ENCODE measurements at places on chromosomes 6 and 20.
A peak's percentile ranks its signal among the peaks of the same experiment; 100 is the strongest.

DNA sequence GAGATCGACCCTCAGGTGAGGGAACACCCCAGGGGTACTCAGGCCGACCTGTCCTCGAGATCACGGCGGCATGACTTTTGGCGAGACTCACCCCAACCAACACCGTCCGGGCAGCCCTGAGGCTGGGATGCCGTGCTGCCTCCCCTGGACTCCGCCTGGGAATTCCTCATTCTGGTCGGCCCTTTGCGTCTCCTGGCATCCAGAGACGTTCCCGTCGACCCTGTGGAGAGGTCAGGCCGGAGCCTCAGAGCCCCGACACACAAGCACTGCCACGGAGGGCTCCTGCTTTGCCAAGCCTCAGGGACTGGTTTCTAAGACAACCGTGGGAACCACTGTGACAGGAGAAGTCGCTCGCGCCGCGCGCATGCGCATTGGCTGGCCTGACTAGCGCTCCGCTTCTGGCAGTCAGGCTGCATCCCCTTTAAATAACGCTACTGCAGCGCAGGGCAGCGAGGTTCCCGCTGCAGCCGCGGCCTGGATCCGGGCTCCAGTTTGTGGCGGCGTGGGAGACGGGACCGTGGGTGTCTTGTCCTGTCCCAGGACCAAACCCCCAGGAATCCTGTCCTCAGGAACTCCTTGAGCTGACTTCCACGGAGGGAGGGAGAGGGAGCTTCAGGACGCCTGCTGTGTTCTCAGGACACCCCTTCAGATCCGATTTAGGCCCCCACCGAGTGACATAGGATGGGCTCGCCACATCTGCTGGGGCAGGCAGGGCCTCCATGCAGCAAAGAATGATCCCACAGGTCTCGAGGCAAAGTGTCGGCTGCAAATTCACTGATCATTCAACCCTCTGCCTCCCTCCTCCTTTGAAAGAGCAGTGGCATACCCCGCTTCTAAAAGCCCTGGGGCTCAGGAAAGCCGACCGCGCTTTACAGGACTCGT is 163.2 kb upstream of the ZNF337 start:
- no peak for DNase-seq

GRCh38 chr6:115832786-115833185 is 227.9 kb downstream of the FRK start:
- DNase-seq: no peak

DNA sequence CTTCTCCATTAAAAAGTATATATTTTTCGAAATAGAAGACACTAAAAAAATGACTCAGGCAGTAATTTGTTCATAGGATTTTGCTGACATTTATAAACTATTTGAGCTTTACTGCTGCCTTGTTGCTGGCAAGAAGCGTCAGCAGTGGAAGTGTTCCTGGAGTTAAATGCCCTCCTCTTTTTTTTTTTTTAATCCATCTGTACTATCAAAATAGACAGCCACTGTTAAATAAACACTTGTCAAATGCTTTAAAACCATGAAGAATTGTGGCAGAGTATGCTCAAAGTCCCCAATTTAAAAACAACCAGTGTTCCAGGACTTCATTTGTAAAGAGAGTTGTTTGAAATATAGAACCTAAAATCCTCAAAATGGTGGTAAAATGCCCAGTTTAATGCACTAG is 253.8 kb downstream of the NKAIN2 start:
- no peak for DNase-seq

DNA sequence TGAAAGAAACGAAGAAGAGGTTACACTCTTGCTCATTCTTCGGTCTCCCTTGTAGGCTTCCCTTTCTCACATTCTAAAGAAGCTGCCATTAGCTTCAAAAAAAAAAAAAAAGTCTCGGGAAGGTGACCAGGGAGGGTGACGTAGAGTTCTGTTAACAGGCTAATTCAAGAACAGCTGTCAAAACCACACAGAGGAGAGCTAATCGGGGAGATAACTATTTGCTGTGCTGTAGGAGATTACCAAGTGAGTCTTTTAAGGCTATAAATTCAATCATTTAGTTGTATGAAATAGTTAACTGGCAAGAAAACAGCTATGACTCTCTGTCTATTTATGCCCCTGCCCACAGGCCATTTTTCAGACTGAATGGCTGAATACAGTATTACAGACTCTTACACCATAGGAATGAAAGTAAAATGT is 256.8 kb downstream of the SYNE1 start:
- DNase-seq: peak; percentile 14

GRCh38 chr6:104431096-104431495 is 428.6 kb downstream of the HACE1 start:
- DNase-seq: no peak

DNA sequence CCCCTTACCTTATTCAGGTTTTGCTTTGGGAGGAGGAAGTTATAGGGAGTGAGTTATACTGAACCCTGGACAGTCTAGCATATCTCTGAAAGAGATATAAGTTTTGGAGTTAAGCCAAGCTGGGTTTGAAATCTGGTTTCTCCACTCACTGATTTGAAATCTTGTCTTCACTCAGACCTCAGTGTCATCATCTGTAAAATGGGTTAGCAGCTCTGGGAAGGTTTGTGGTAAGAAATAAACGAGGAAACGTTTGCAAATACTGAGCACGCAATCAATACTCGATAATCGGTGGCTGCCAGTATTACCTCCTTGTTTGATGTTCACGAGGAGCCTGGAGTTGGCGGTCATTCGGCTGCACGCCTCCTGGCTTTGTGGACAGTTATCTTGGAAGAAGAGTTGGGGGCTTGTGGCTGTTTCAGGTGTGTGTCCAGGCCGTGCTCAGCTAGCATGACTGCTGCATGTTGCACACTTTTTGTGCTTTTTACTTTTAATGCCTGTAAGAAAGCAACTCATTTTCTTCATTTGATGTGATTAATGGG is 61.8 kb downstream of the PAX1 start:
- no peak for DNase-seq

GRCh38 chr6:169930799-169931198 is 179.4 kb downstream of the ERMARD start:
- no peak for DNase-seq

- DNase-seq: no peak
Measured at GRCh38 chr6:151096255-151096612, 143.5 kb upstream of the AKAP12 start.

DNA sequence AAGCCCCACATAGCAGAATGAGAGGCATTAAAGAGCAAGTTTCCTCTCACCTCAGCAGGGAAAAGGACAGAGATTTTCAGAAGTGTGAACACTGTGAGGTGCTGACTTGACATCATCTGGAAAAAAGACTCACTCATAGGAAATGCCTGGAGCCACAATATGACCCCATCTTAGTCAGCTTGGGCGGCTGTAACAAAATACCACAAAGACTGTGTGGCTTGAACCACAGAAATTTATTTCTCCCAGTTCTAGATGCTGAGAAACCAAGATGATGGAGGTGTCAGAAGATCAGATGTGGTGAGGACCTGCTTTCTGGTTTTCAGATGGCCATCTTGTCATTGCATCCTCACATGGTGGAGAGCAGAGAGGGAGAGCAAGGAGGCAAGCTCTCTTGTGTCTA is 253.1 kb downstream of the ADGB start:
- DNase-seq: peak; percentile 41

DNA sequence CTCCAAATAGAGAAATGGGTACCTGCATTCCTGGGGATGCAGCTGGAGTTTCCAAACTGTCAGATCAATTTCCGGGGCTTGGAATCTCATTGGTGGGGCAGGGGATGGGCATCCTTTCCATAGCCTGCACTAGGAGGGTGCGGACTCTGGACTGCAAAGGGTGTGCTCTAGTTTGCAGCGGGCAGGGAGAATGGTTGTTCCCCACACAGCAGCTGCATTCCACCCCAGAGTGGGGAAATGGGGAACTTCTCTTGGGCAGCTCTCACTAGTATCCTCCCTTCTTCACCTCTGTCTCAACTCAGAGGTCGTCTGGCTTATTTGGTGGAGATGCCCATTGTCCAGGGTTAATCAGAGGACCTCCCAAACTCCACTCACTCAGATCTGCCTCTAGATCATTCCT is 34.5 kb upstream of the CDKN1A start:
- DNase-seq: no peak

GRCh38 chr6:169825558-169826225 is 74.3 kb downstream of the ERMARD start:
- DNase-seq: no peak

DNA sequence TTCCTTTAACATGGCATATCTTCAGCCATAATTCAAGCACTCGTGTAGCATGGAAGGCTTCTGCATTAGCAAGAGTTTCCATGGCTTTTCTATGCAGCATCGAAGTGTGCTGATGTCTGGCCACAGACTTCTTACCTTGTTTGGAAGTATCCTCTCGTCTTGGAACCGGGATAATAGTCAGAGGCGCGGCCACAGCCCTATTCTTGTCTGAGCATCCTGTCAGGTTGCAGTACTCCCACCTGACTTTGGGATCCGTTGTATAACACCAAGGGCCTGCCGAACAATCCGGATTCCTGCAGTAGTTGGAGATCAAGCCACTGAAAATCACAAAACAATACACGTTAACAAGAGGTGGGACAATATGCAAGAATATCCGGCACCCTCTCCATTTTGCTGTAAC is 138.9 kb downstream of the SLC22A3 start:
- no peak for DNase-seq

GRCh38 chr6:347232-347631 is 44.3 kb upstream of the IRF4 start:
- no peak for DNase-seq

DNA sequence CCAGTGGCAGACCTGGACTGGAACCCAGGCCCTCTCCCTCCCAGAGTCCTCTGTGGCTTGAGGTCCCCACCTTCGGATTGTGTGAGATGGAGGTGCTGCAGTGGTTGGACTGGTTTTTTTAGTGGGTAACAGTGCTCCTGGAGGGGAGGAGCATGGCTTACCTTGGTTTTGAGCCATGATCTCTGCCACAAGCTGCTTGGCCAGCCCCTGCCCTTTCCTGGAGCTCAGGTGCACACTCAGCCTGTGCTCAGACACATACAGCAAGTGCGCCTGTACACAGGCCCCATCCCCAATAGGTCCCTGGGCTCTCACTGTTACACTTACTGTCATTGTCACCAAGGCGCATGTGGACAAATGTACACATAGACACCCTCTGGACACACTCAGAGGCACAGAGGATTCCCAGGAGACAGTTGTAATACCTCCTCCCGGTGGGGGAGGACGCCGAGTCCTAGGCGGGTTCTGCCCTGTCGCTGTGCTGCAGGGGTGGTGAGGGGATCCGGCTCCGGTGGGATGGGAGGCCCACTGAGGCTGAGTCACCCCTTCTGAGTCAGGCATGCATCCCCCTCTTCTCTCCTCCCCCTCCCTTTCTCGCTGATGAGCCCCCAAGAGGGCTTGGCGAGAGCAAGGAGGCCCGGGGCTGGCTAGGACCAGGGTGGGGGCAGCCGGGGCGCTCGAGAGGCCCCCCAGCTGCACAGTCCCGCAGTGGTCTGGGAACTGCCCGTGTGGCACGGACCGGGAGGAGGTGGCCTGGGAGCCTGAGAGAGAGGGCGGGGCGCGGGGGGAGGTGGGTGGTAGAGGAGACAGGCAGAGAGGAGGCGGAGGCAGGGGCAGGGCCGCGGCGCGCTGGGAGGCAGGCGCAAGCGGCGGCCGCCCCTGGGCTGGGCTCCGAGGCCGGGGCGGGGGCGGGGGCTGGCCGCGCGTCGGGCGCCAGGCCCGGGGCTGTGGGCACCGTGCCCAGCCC is 522 bp upstream of the EPB41L1 start:
- DNase-seq: peak; percentile 95

DNA sequence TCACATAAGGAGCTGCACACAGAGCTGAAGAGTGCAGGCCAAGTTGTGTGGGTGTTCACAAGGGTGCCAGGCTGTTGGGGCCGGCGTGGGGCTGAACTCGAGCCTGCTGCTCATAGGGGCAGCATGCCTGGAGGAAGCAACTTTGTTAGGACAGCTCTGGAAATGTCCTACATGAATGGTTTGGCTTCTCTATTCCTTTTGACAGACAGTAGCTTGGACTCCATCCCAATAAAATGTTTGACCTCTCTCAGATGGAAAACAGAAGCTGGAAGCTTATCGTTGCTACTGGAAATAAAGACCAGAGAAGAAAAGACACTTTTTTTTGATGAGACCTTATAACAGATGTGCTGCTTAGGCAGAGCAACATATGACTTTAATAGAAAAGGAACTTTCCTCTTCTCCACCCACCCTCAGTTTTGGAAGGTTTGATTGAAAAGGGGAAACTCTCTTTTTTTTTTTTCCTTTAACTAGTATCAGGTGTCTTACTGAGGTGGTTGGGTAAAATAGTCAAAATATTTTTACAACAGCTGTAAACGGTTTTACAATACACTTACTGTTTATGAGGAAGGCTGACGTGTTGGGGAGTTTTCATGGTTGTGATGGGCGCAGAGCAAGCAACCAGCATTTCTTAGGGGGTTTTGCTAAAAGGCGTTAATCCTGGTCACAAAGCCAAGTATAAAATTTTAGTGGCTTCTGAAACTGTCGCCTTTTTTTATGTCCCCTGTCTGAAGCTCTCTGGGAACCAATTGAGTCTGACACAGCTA is 80.7 kb upstream of the EEF1E1 start:
- DNase-seq: no peak

DNA sequence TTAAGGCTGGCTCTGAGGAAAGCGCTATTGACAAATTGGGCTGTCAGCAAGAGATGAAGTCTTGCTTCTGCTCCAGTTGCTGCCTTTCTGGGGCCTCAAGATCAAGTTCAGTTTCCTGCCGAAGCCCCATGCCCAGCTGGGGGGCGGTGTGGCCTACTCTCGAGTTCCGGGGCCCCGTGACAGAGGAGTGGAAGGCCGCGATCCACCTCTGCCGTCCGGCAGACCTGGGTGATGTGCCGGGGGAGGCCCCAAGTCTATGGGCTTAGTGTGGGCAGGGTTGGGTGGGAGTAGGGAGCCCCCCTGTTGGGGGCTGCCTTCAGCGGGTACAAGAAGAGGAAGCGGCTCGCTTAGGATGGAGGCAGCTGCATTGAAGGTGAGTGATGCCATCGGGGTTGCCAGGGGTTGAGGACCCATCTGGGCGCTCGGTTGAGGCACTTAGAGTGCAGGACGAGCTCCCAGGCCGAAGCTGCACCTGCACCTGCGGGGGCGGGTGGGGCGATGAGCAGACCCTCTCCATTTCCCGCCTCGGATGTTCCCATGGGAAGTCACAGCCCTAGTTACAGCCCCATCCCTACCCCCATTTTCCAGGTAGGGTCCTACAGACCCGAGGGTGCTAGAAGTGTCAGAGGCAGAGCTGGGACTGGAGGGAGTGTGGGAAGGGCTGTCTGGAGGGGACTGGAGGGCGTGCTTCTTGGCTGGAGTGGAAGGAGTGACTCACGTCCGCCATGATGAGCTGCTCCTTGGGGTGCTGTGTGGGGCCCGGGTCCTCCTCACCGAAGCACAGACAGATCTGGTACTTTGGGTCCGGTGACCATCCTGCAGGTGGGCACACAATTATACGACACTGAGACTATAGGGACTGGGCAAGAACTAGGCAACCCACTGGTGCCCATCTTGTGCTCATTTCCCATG is 2.9 kb upstream of the FOXS1 start:
- DNase-seq: no peak

- DNase-seq: no peak
Measured at GRCh38 chr20:17470973-17471372, 60.2 kb downstream of the BFSP1 start.

GRCh38 chr20:1686151-1686748 is 28.7 kb upstream of the SIRPG start:
- no peak for DNase-seq

All from urothelium cell line (cell line).